Activated T-helper 1 cell treated with anti-CD3 and anti-CD28 coated beads, Interleukin-12 subunit alpha, Interleukin-12 subunit beta, Interleukin-2, Interleukin-4 antibody, amounts not matched to agents 30 ng/mL and 10 ng/mL and 1 ng/mL, durations not matched to agents 14 hours and 24 hours and 36 hours (primary cell): ENCODE measurements at places on chromosomes 16 and 17. TPM values are rescaled to one million over a fixed set of nuclear protein-coding genes. Genes with fewer than 3 reads are reported as not detected.
A peak's percentile ranks its signal among the peaks of the same experiment; 100 is the strongest.

TBX2 gene
- total RNA-seq, result not detected in 2 replicates

IGFALS gene
- total RNA-seq, result not detected in 2 replicates

- no peak for DNase-seq
These were observed 6.9 kb downstream of the SLC16A3 start for GRCh38 chr17:82235775-82236141.

DNA sequence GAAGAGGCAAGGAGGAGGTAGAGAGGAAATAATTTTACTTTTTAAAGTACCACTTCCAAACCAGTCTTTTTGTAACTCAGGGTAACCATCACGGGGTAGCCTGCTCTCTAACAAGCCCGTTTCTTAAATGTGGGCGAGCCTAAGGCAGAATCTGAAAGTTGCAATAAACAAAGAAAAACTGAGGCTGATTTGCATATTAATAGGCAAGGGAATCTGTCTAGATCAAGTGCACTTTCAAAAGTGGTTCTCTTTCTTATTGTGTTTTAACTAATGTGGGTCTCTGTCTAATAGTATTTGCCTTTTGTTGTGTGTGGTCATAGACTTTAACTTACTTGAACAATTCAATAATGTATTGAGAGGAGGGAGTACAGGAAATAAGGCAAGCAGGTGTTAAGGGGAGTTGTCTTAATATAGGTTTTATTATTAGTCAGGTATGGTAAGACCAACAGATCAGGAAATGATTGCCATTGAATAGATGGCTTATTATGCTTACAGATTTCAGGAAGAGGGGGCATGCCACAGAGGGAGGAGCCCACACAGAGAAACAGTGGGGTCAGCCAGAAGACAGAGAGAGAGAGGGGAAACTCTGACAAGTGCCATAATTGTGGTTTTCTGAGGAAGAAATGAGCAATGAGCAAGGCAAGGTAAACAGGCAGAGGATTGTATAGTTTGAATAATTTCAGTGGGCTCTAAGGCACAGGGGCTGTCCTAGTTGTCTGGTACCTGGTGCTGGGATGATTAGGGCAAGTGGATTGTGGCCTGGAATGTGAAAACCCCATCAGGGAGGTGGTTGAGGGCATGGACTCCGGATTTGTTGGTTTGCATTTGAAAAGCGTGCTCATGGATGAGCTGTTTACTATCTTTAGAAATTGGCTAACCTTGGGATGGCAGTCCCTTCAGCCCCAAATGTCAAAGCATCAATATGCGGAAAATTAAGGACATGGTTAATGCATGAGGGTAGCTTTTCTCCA is 237.2 kb downstream of the TOX3 start:
- DNase-seq, result no peak

MT1G gene
- 28.5 and 29.1 TPM in 2 replicates for total RNA-seq

PRPSAP2 gene
- total RNA-seq, result 74.3 and 78.2 TPM in 2 replicates

DNA sequence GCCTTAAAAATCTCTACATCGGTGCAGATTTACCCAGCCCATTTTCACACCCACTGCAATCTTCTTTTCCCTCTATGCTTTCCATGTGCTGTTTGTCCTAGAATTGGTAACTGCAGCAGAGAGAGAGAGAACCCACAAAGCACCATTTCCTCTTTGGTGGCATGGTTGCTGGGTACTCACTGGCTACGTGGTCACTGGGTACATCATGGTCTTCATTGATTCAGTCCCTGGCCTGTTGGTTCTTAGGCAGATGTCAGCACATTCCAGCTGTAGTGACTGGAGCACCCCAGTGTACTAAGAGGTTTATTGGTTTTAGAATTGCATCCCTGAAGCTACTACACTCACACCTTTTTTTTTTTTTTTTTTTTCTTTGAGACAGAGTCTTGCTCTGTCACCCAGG is 156.1 kb upstream of the CACNG5 start:
- no peak for DNase-seq

DNA sequence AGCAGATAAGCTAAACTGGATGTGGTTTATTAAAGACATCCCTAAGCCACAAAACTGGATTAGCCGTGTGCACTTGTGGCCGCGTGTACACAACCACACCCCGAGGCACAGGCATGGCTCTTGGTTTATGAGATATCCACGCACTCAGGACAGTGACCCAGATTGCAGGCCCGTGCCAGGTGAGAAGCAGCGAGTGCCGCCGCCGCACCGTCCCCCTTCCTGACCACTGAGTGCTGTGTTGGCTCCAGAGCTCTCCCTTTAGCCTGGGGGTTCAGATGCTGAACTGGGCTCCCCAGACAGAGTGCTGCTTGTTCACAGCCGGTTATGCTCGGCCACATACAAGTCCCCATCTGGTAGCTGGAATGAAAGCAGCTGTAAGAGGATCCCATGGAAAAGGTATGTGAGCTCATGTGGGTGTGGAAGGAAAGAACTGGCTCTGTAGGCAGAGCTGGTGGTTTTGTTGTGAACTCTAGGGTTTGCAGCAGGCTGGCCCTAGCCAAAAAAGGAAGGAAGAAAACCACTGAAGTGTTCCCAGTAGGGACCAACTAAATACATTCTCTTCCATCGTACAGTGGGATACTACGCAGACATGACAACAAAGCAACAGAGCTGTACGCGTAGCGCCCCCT is 29.5 kb downstream of the KNOP1 start:
- DNase-seq, result no peak

CDH1 gene
- 0.64 and 2.2 TPM in 2 replicates for total RNA-seq

DNA sequence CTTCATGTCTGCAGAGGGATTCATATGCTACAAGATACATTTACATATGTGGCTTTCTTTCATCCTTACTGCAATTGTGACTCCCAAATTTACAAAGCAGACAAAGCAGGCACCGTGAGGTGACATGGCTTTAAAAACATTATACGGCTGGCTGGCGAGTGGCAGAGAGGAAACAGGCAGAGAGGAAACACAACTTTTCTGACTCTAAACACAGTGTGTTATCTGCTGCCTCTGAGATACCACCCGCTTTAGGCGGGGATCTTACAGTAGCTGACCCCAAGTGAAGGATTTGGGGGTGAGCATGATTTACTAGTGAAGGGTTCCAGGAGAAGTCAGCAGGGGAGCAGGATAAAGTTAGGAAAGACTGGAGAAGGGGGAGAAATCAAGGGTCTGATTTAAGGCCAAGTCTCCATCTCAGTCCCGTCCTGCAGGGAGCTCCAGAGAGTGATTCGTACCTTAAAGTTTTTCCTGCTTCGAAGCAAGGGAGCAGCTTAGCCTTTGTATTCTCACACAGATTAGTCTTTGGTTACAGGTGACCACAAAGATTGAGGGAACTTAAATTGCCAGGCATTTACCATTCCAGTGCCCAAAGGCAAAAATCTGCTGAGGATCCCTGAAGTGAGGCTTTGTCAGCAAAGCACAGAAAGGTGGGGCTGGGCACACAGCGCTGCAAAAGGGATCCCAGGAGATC is 355.0 kb downstream of the GRIN2A start:
- DNase-seq, result no peak

GRCh38 chr16:566475-567372 is at the start of gene NHLRC4:
NHLRC4 (plus strand) TSS chr16:567005; CDS start chr16:568048, 1,043 bp downstream.
- peak; percentile 58 for DNase-seq

DNA sequence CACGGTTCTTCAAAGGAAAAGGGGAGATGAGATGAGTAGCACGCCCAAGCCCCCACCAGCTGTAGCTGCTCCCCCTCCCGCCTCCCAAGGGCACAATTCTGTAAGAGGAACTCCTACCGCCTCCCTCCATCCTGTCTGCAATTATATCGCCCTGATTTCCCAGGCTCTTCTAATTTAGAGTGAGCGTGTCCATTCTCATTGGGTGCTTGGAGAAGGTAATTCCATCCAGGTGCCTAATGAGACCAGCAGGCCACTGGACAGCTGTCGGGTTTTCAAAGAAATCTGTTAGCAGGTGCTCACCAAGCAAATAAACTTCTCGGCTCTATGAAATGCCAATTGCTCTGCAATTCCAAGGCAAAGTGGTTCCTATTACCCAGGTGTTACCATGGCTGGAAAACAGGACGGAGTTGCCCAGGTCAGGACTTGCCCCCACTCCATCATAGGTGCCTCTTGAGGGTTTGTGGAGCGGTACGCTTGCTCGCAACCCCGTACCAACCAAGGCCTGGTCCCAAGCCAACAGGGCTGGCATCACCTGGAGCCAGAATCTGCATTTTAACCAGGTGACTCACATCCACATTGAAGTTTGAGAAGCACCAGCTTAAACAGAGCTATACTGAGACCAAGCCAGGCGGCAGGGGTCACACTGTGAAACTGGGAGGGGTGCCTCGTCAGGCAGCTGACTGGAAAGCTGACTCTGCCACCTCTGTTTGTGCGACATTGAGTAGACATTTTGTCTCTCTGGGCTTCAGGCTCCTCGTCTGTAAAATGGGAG is 16.5 kb upstream of the MEAK7 start:
- DNase-seq, result no peak

DNA sequence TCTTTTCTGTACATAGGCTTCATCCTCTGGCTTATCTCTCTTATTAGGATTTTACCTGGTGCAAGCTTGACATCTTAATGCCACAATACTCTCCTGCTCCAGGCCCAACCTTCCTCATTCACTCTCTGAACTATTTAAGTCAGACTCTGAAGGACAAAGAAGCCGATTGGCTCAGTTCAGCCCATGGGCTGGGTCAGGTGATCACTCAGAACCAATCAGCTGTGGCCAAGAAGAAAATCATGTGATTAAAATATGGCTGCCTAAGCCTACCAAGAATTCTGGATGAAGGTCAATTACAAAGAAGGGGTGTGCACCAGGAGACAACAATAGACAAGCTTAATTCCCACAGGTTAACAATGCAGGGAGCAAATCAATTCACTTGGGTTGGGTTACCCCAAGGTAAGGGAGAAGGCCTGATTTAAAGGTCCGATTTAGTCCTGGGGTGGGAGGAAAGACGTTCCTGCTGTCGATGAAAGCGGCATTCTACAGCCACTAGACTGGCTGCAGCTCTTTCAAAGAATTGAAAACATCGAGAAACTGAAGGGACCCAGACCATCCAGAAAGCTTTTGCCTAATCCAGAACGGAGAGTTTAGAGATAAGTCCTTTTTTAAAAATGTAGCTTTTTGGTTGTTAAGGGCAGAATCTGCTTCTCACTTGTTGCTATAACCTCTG is 42.9 kb upstream of the NFAT5 start:
- DNase-seq, result no peak

- no peak for DNase-seq
These were observed 36.4 kb downstream of the KLHDC4 start for GRCh38 chr16:87729266-87729954.

ADORA2B gene
- total RNA-seq, result 1.4 and 1.5 TPM in 2 replicates

DNA sequence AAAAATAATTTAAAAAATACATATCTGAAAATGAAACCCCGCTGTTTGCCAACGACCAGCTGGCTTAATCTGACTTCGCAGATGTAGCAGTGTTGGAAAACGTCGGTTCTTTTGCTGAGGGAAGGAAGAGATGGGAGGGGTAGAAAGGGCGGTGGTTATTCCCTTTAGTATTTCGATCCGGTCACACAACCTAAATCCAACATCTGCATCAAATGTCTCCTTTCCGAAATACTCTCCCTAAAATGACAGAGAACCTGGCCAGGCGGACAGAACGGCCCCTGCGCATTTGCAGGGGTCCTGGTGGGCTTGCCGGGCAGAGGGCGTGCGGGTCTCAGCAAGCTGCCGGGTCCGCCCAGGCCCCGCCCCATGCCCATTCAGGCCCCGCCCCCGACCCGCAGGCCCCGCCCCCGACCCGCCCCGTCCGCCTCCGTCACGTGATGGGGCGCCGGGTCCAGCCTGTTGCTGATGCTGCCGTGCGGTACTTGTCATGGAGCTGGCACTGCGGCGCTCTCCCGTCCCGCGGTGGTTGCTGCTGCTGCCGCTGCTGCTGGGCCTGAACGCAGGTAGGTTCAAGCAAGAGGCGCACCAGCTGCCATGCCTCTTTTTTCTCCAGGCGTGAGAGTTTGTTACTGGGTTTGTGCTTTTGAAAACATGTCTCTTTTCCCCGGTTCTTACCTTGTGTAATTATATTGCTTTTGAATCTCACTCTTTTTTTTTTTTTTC is at the start of gene SCPEP1:
SCPEP1 (plus strand) TSS at position 459 of the 723 bp plus-strand sequence; CDS start at position 488, 29 bp downstream.
- peak; percentile 67 for DNase-seq

CARD14 gene
- total RNA-seq, result not detected in 2 replicates

GRCh38 chr16:30407804-30408534 is 563 bp downstream of the ZNF771 start:
- no peak for DNase-seq

DNA sequence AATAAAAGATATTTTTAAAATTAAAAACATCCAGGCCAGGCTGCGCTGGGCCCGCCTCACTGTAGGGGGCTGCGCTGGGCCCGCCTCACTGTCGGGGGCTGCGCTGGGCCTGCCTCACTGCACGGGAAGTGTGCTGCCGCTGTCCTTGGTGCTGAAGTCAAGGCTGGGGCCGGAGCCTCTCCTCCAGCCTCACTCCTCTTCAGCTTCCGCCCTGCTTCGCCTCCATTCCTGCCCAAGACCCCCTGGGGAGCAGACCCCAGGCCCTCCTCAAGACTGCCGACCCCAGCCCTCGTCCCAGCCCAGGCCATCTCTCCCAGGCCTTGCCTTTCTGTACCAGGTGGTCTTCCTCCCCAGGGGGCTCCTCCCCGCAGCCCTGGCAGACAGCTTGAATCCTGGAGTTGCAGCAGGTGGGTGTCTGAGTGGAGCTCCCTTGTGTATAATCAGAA is 26.2 kb downstream of the ENDOV start:
- DNase-seq, result peak; percentile 36

DNA sequence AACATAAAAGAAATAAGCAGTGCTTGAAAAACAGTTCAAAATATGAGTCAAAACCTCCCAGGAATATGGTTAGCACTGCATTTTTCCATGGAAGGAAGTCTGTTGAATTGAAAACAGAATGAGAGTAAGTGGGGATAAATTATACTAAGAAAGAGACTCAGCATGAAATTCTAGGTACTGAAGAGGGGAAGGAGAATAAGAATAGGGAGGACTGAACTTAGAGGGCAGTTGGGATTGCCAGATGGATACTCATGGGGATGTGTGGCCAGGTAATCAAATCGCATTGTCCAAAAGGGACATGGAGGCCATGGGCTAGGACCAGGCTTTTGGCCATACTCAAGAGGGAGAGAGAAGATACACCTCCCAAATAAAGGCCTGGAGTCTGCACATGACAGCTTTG is 247.9 kb downstream of the CDH13 start:
- DNase-seq, result no peak

DNA sequence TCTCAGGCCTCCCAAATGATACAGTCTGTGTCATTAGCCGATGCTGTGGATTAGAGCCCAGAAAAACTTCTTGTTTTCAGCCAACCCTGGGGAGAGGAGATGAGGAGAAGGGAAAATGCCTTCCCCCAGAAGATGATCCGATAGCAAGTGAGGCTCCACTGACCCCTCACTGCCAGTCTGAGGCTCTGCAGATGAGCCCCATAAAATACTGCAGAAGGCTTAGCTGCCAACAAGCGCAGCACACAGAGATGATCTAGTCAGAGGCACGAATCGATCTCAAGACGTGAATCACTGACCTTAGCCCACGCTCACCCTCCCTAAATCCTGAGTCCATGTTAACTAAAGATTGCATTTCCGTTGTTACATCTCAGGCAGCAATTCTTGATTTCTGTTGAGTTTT is 31.5 kb downstream of the SALL1 start:
- no peak for DNase-seq

- no peak for DNase-seq
These were observed 540 bp downstream of the PPP4C start for GRCh38 chr16:30076276-30076791.

LRRC36 gene
- total RNA-seq, result 0.22 and 0.23 TPM in 2 replicates

DNAAF8 gene
- total RNA-seq, result not detected in 2 replicates
